ENCODE measurements at places on chromosomes 4 and X. TPM values are rescaled to one million over a fixed set of nuclear protein-coding genes. Genes with fewer than 3 reads are reported as not detected.

OTUD6A gene
- total RNA-seq, result not detected

- no peaks in the 10 kb centered on the region for H3K36me3 ChIP-seq
- no peak overlapping the region for H3K4me3 ChIP-seq
- H3K27me3 ChIP-seq, result no peaks in the 10 kb centered on the region
- H3K27ac ChIP-seq, result no peak overlapping the region
- no peak for DNase-seq
Measured at GRCh38 chr4:2051086-2051485, 8.0 kb upstream of the NAT8L start.

- H3K27me3 ChIP-seq, result no peaks in the 10 kb centered on the region
- no peak overlapping the region for H3K27ac ChIP-seq
- H3K4me3 ChIP-seq, result no peak overlapping the region
- no peaks in the 10 kb centered on the region for H3K36me3 ChIP-seq
- DNase-seq, result no peak
- no peaks in the 10 kb centered on the region for H3K4me1 ChIP-seq
Measured at GRCh38 chrX:149069899-149070298, 435.2 kb downstream of the IDS start.

DNA sequence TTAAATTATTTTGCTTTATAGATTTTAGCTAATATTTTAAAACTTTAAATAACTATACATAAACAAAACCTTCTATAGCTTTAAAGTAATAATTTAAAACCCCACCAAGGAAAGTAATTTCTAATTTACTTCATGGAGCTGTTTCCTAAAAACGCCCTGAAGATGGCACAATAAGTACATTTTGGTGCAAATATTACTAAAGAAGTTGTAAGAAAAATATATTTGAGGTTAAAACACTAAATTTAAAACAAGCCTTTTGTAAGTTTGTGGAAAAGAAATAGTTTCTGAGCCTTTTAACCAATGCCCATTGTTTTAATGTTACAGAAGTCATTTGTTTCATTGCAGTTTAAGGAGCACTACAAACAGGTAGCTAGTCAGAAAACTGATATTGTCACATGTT, 137.4 kb upstream of the AGA start:
- H3K27me3 ChIP-seq, result no peaks in the 10 kb centered on the region
- DNase-seq, result no peak
- H3K4me3 ChIP-seq, result no peak overlapping the region
- no peak overlapping the region for H3K27ac ChIP-seq
- H3K36me3 ChIP-seq, result no peaks in the 10 kb centered on the region
- no peaks in the 10 kb centered on the region for H3K4me1 ChIP-seq

DNA sequence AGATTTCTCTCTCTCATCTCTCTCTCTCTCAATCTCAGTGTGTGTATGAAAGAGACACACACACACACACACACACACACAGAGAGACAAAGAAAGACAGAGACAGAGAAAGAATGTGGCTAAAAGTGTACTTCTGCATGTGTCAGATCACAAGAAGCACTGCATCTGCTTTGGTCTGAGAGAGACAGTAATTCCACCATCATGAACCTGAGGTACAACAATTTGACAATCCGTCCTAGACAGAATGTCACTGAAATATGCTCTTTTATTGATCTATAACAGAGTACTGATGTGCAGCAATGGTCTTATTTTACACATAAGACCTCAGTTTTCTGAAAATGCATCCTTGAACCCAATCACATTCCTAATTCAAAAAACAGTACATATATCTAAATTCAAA, 576.2 kb upstream of the SMIM31 start:
- no peak overlapping the region for H3K4me3 ChIP-seq
- H3K27ac ChIP-seq, result no peak overlapping the region
- H3K4me1 ChIP-seq, result no peaks in the 10 kb centered on the region
- DNase-seq, result no peak
- H3K27me3 ChIP-seq, result no peaks in the 10 kb centered on the region

GRCh38 chrX:27186671-27187070, 276.5 kb downstream of the PPP4R3C start:
- H3K27ac ChIP-seq, result no peak overlapping the region
- H3K4me1 ChIP-seq, result no peaks in the 10 kb centered on the region
- H3K27me3 ChIP-seq, result no peaks in the 10 kb centered on the region
- no peak overlapping the region for H3K4me3 ChIP-seq
- no peaks in the 10 kb centered on the region for H3K36me3 ChIP-seq

SLC9B1 gene
- not detected for total RNA-seq

NALF2 gene
- total RNA-seq, result 1.0 TPM

OGT gene
- 184 TPM for total RNA-seq

DNA sequence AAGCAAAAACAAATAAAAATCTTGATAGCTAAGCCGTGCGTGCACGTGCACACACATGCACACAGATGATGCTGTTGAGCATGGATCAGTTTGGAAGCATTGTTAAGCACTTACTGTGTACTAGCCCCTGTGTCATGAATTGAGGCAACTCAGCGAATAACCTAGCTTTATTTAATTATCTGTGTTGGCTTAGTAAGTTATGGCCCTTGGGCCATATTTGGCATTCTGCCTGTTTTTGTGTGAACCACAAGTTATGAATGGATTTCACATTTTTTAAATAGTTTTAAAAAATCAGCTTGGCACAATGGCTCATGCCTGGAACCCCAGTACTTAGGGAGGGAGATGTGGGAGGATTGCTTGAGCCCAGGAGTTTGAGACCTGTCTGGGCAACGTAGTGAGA, 113.6 kb upstream of the CBLL2 start:
- H3K36me3 ChIP-seq, result no peaks in the 10 kb centered on the region
- no peaks in the 10 kb centered on the region for H3K27me3 ChIP-seq
- no peak for DNase-seq
- no peak overlapping the region for H3K4me3 ChIP-seq
- no peak overlapping the region for H3K27ac ChIP-seq

- no peak for DNase-seq
- no peaks in the 10 kb centered on the region for H3K4me1 ChIP-seq
- H3K36me3 ChIP-seq, result no peaks in the 10 kb centered on the region
- H3K27me3 ChIP-seq, result no peaks in the 10 kb centered on the region
- H3K4me3 ChIP-seq, result no peak overlapping the region
Measured at GRCh38 chrX:6770936-6771335, 236.0 kb upstream of the VCX3A start.

GPM6B gene
- 2.3 TPM for total RNA-seq

DNA sequence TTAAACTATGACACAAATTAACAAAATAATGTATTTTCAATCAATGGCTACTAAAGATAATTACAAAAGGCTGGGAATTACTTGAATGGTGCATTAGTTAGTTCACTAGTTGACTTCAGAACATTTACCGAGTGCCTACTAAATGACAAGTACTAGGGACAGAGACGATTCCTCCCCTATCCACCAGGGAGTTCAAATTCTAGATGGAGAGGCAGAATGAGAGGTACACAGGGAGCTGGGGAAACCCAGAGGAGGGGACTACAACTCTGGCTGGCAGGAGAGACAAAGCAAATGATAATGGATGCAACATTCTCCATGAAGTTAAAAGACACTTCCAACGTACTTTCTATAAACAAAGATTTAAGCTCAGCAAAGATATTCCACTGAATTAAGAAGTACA, 43.1 kb upstream of the MCF2 start:
- no peaks in the 10 kb centered on the region for H3K4me1 ChIP-seq
- no peak overlapping the region for H3K27ac ChIP-seq
- H3K4me3 ChIP-seq, result no peak overlapping the region
- no peaks in the 10 kb centered on the region for H3K36me3 ChIP-seq
- no peaks in the 10 kb centered on the region for H3K27me3 ChIP-seq

GPRIN3 gene
- total RNA-seq, result 9.3 TPM

SPANXN4 gene
- total RNA-seq, result not detected

MAGEA9 gene
- not detected for total RNA-seq

DNA sequence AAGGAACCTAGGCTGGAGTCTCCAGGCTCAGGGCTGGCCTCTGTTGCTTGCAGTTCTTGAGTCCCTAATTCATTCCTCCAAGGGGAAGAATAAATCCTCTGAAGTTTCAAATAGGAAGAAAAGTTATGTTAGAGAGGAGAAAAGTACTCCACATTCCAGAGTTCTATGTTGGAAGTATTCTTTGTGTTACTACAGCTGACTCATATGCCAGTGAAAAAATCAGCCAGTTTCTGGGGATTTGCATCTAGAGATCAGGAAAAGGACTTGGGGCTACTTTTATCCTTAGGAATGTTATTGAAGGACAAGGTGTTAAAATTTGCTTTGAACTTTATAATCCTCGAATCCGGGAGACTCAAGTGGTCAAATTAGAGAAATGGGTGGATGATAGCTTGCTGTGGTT, 11.7 kb upstream of the NUDT9 start:
- no peaks in the 10 kb centered on the region for H3K27me3 ChIP-seq
- no peaks in the 10 kb centered on the region for H3K36me3 ChIP-seq
- peaks cover 49% of the 10 kb centered on the region for H3K4me1 ChIP-seq
- DNase-seq, result no peak
- H3K27ac ChIP-seq, result no peak overlapping the region

- H3K4me3 ChIP-seq, result no peak overlapping the region
- no peaks in the 10 kb centered on the region for H3K4me1 ChIP-seq
- no peaks in the 10 kb centered on the region for H3K27me3 ChIP-seq
- H3K36me3 ChIP-seq, result no peaks in the 10 kb centered on the region
Measured at GRCh38 chr4:183996868-183997267, 91.8 kb downstream of the STOX2 start.

DNA sequence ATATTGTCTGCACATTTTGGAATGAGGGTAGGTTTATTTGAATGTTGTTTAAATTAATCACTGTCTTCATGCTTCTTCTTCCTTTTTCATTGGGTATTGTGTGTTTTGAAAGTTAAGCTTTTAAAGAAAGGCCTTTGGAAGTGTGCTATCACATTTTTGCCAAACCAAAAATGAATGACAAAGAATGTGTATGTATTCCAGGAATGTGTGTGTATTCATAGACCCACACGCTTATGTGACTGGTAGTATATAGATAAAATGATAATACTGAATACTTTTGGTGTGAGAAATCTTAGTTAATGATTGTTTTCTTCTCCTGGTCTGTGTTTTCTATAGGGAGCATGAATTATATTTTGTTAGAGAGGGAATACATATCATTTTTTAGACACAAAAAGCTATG, 404.4 kb downstream of the TLL1 start:
- no peak overlapping the region for H3K4me3 ChIP-seq
- no peaks in the 10 kb centered on the region for H3K27me3 ChIP-seq
- DNase-seq, result no peak
- no peaks in the 10 kb centered on the region for H3K4me1 ChIP-seq
- H3K27ac ChIP-seq, result no peak overlapping the region

- no peaks in the 10 kb centered on the region for H3K27me3 ChIP-seq
- no peak for DNase-seq
- H3K4me3 ChIP-seq, result no peak overlapping the region
- H3K36me3 ChIP-seq, result no peaks in the 10 kb centered on the region
- H3K27ac ChIP-seq, result no peak overlapping the region
- H3K4me1 ChIP-seq, result no peaks in the 10 kb centered on the region
Measured at GRCh38 chrX:66633541-66633940, 5.3 kb downstream of the EDA2R start.

GLUD2 gene
- 3.1 TPM for total RNA-seq

DNA sequence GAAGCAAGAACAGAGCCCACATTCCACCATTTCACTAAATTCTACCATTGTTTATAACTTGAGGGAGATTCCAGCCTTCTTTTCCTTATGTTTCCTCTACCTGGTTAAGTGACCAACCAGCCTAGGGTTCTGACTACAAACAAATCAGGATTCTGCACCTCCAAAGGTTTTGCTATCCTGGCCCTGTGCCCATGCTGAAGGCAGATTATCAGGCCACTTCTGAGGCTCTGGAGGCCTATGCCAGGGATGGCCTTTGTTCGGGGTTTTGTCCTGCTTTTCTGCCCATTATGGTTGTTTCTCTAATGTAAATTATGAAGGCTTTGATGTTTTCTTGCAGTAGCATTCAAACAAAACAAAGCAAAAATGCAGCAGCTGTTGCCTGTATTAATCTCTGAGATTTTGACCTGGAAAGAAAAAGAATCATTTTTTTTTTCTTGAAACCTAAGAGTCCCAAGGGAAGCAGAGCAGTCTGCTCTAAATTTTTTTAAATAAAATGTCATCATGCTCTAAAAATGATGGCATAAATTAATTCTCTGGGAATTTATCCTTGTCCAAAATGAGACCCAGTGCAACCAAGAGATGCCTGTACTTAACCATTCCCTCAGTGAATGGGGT, 55.6 kb downstream of the RNF150 start:
- H3K4me1 ChIP-seq, result no peaks in the 10 kb centered on the region
- no peaks in the 10 kb centered on the region for H3K27me3 ChIP-seq
- no peak for DNase-seq
- no peaks in the 10 kb centered on the region for H3K36me3 ChIP-seq

GRCh38 chr4:145251391-145251790, 71.0 kb upstream of the OTUD4 start:
- H3K27me3 ChIP-seq, result no peaks in the 10 kb centered on the region
- no peak overlapping the region for H3K27ac ChIP-seq

- no peak overlapping the region for H3K27ac ChIP-seq
- no peak overlapping the region for H3K4me3 ChIP-seq
- DNase-seq, result no peak
Measured at GRCh38 chr4:89562746-89563145, 255.1 kb upstream of the GPRIN3 start.

GRCh38 chr4:2049811-2050210, 9.3 kb upstream of the NAT8L start:
- no peak overlapping the region for H3K4me3 ChIP-seq
- H3K27ac ChIP-seq, result no peak overlapping the region
- no peaks in the 10 kb centered on the region for H3K36me3 ChIP-seq
- H3K27me3 ChIP-seq, result no peaks in the 10 kb centered on the region
- H3K4me1 ChIP-seq, result no peaks in the 10 kb centered on the region

- DNase-seq, result peak; percentile 42
- H3K4me3 ChIP-seq, result no peak overlapping the region
- no peaks in the 10 kb centered on the region for H3K4me1 ChIP-seq
- H3K36me3 ChIP-seq, result no peaks in the 10 kb centered on the region
- no peaks in the 10 kb centered on the region for H3K27me3 ChIP-seq
- no peak overlapping the region for H3K27ac ChIP-seq
Measured at GRCh38 chr4:42371305-42372252, 25.7 kb upstream of the SHISA3 start.

GRCh38 chrX:35682476-35682875, 115.7 kb upstream of the MAGEB16 start:
- no peak overlapping the region for H3K4me3 ChIP-seq
- H3K27ac ChIP-seq, result no peak overlapping the region
- H3K36me3 ChIP-seq, result no peaks in the 10 kb centered on the region
- no peaks in the 10 kb centered on the region for H3K27me3 ChIP-seq
- no peak for DNase-seq
- H3K4me1 ChIP-seq, result no peaks in the 10 kb centered on the region

FREM3 gene
- not detected for total RNA-seq

MSN gene
- total RNA-seq, result 50.8 TPM

- H3K36me3 ChIP-seq, result no peaks in the 10 kb centered on the region
- no peak overlapping the region for H3K27ac ChIP-seq
- H3K4me1 ChIP-seq, result peaks cover under 1% of the 10 kb centered on the region
- no peaks in the 10 kb centered on the region for H3K27me3 ChIP-seq
- no peak overlapping the region for H3K4me3 ChIP-seq
- peak; percentile 29 for DNase-seq
Measured at GRCh38 chr4:69881173-69881773, 21.3 kb upstream of the SULT1E1 start.

GRCh38 chr4:99038213-99038612, 42.7 kb downstream of the METAP1 start:
- no peaks in the 10 kb centered on the region for H3K4me1 ChIP-seq
- no peak overlapping the region for H3K4me3 ChIP-seq
- H3K36me3 ChIP-seq, result no peaks in the 10 kb centered on the region
- no peak overlapping the region for H3K27ac ChIP-seq
